ENCODE measurements at places on chromosomes 16 and 17.

- DNase-seq: no peak
These were observed 217.4 kb upstream of the TNRC6C start for GRCh38 chr17:77741109-77741508.

DNA sequence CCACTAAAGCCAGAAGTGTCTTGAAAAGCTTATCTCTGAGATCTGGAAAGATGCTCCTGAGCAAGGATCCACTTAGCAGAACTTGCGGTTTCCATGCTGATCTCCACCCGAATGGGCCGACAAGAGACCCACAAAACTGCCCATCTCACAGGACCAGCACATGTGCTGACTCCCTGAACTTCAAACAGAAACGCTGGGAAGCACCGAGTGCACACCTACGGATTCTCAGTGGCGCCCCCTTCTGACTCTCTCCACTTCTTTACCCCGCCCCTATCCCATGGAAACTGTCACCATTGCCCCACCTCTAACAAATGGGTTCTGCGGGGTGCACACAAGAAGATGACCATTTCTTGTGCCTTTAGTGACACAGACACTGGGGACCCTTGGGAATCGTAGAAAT is 21.4 kb downstream of the CDRT4 start:
- no peak for DNase-seq

DNA sequence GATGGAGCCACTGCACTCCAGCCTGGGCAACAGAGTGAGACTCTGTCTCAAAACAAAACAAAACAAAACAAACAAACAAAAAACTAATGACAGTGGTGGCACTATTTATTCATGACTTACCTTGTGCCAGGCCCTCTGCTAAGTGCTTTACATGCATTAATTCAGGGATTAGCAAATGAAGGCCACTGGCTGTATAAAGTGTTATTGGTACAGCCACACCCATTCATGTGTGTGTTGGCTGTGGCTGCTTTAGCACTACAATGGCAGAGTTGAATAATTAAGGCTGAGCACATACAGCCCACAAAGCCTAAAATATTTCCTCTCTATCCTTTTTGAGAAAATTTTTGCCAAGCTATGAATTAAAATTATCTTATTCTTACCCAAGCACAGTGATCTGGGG is 531.8 kb upstream of the CDH5 start:
- no peak for DNase-seq

GRCh38 chr16:75048530-75048929 is 49.7 kb downstream of the ZNRF1 start:
- no peak for DNase-seq

DNA sequence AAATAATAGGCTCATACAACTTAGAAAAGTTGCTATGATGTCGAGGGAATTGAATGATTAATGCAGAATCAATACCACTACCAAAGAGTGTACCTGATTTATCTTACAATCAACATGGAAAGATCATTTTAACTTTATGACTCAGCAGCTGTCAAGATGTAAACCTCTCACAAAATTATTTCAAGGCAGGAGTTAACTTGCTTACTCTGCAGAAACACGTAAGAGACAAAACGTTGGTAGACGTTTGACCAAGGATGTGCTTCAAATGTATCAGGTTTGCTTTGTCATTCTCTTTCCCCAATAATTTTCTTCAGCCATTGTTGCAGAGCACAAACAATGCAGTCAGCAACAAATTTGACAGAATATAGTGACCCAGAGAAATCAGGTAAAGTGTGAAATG is 415.8 kb upstream of the KIF2B start:
- no peak for DNase-seq

All from NCI-H187 (cell line).